ENCODE measurements at places on chromosomes 3 and 15.
A peak's percentile ranks its signal among the peaks of the same experiment; 100 is the strongest.

DNA sequence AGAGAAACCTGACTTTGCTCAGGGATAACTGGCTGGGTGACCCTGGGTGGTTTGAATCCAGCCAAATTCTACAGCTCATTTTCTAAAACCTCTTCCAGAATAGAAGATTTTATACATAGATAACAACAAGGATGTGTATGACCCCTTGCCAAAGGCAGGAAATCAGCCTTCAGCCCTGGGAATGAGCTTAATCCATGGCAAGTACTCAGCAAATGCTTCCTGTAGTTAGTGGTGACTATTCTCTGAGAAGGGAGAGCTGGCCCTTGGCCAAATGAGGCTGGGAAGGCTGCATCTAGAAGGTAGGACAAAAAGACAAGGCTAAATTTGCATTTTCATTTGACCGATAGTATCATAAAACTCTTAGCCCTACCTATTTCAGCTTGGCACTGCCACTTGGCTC lies 4.6 kb upstream of the HACD3 start:
- no peak for DNase-seq

GRCh38 chr15:31079519-31079918 lies 22.0 kb downstream of the TRPM1 start:
- DNase-seq, result no peak

DNA sequence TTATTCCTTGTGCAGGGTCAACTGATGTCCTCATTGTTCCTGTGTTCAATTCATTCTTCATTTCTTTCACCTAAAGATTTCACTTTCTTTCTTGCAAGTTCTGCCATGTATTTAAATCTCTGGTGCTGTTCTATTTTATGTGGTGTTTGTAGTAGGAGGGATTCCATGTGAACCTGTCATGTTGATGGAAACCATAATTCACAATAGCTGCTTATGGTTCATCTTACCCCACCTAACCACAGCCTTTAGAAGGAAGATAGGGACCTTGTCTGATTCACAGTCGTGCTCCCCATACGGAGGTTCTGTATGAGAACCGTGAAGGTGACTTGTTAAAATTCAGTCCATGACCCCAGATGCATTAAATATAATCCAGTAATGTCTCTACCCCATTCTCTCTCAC lies 21.9 kb downstream of the SLCO2A1 start:
- no peak for DNase-seq

DNA sequence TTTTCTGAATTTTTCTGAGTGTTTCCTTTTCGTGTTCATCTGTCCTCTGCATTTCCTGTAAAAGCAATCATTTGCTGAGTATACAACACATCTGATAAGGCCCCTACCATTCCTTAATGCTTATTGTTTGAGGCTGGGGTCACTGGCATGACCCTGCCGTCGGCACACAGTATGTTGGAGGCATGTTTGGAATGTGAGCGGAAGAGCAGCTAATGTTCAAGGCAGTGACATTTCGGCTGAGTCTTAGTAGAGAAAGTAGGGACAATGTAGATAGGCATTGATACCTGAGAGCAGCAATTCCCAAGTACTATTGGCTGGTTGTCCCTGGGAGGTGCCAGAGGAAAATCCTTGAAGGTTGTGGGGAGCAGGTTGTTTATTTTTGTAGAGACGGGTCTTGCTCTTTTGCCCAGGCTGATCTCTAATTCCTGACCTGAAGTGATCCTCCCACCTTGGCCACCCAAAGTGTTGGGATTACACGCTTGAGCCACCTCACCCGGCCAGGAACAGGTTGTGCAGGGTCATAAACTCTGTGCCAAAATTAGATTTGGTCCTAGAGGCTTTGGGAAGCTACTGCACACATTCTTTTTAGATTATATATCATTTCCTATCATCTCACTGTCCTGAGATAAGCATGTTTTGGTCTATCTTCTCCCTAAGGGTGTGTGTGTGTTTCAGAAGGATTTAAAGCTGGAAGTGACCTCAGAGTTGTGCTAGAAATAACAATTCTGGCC lies 13.5 kb downstream of the PTPN23 start:
- DNase-seq, result no peak

GRCh38 chr3:14186854-14187458 lies 8.3 kb downstream of the LSM3 start:
- DNase-seq, result no peak

GRCh38 chr15:80970018-80970657 lies 19.5 kb downstream of the MESD start:
- DNase-seq, result peak; percentile 35

DNA sequence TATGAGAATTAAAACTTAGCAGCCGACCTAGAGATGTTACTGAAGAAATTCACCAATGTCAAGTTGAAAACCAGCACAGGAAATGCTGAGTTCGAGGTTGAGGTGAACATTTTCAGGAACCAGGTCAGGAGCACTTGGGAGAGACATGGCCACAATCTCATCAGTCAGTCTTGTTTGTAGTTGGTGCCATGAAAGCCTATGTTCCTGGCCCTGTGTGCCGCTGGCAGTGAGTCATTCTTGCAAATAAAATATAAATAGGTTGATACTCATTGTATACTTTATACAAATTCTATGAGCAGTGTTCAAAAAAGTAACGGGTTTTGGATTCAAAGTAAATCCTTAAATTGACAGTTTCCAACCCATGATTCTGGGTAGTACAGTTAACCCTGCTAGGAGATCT lies 1.5 kb upstream of the FSIP1 start:
- no peak for DNase-seq

DNA sequence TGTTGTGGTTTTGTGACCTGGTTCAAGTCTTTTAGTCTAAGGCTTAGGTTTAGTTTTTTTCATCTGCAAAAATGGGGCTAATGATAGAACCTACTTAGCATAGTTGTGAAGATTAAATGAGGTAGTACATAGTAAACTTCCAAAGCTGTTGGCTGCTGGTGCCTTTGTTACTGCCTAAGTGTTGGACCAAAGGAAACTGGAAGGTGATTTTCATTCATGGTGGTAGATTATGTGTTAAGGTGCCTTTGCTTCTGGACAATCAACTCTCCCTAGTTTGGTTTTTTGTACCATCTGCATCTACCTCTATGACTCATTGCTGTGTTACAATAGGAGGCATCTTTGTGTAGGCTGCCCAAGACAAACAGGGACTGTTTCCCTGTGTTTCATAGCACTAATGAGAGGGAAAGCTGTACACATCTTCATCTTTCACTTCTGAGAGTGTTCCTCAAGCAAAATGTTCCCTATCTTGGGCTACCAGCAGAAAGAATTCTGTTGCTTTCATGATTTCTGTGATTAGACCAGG lies 3.2 kb downstream of the MAP2K1 start:
- no peak for DNase-seq

- no peak for DNase-seq
Measured at GRCh38 chr3:99765042-99765942, 52.4 kb upstream of the CMSS1 start.

DNA sequence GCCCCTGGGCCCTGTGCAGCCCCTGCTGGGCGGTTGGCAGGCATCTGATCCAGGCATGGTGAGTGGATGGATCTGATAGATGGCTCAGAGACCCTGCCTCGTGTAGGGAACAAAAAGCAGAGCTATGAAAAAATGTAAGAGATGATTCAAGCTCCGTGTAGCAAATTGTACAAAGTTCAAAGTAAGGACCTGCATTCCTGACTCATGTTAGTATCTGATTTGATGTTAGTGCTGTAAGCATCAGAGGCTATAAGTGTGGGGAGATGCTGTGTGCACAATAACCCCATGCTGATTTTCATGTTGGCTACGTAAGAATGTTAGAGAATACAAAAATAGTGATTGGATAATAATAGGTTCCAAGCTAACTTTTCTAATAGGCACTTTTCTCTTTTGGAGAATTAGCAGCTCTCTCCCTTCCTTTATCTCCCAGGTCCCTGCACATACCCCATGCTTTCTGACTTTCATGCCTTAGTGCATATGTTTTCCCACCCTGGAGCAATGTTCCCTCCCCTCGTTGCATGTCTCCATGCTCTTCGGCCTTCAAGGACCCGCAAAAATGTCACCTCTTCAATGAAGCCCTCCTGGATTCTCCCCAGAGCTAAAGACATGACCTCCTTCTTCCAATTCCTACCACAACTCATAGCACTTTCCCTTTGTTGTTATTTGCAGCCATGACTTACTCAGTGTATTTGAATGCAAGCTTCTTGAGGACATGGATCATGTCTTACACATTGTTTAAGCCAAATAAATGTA lies 1.6 kb downstream of the CCR9 start:
- no peak for DNase-seq

- no peak for DNase-seq
Measured at GRCh38 chr3:9384141-9384828, 13.1 kb upstream of the SETD5 start.

GRCh38 chr3:42264399-42265058 lies 1.5 kb downstream of the CCK start:
- no peak for DNase-seq

DNA sequence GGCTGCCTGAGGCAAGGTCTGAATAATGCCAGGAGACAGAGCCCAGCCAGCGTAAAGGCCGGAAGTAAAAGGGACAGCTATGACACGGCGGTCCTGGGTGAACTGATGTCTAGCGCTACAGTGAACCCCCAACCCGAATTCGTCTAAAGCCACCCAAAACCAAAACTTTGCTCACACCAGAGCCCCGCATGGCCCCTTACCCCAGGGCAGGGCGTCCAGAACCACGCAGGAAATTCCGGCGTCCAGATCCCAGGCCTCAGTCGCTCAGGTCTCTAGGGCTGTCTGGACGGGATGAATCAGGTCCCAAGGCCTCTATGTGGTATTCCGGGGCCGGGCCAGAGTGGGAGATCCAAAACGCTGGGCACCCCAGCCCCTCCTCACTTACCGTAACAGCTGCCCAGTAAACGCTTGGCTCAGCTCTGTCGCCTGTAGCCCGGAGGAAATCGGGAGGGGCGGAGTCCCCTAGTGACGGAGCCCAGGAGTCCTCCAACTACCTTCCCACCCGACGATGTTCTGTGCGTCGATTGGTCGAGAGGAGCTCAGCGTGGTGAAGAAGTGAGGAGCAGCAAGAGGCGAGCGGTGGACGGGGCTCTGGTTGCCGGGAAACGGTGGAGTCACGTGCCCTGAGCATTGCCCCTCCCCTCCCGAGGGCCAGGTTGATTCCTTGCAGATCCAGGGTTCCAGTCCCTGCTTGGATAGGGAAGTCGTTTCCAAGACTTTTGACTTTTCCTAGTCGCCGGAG lies at the start of gene CCDC32:
CCDC32 (minus strand) TSS at position 452 of the 742 bp plus-strand sequence. CDS start 2,027 bp downstream, outside the sequence.
- peak; percentile 93 for DNase-seq

DNA sequence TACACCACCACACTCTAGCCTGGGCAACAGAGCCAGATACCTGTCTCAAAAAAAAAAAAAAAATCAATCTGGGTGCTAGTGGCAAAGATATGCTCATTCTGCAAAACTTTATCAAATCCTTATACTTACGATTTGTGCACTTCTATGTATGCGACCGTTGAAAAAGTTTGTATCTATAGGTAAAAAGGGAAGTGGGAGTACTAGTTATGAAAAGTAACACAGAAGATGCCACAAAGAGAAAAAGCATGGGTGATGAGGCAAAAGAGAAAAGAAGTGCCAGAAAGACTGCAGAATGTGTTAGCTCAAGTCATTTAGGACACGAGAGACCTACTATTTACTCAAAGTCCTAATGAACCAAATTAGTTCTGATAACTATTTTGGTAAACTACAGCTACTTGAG lies 407.8 kb downstream of the SHQ1 start:
- no peak for DNase-seq

DNA sequence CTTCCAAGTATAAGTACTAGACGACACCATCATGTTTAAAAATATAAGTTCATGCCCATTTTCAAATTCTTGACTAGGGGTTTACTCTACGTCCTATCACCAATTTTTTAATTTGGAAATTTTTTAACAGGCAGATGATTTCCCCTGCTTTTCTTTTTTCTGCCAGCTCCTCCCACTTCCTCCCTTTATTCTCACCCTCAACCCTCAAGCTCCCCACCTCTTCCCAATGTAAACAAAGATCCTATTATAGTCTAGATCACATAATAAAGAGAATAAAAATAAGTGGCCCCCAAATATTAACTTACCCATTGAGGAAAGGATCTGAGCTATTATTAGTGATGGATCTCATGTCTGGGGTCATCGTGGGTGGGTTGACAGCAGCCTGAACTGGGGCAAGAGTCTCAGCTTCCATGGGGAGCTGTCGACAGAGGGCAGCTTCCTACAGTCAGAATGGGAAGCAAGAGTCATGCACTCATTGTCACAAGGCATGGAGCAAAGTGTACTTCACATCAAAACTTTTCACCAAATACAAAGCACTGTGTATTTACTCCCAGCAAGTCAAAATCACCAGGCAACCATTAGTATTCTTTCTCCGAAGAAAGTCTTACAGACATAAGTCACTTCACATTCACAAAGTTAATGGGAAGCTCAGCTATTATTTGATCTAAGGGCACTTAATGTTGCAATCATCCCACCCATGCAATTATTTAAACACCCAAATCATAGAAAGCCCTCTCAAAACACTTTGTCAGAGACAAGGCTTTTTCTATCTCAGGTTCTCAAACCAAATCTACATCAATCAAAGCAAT lies 53.2 kb downstream of the TM4SF4 start:
- DNase-seq, result no peak

- no peak for DNase-seq
Measured at GRCh38 chr3:138440596-138440995, 6.2 kb downstream of the ESYT3 start.

- no peak for DNase-seq
Measured at GRCh38 chr3:74592359-74592758, 22.1 kb downstream of the CNTN3 start.

DNA sequence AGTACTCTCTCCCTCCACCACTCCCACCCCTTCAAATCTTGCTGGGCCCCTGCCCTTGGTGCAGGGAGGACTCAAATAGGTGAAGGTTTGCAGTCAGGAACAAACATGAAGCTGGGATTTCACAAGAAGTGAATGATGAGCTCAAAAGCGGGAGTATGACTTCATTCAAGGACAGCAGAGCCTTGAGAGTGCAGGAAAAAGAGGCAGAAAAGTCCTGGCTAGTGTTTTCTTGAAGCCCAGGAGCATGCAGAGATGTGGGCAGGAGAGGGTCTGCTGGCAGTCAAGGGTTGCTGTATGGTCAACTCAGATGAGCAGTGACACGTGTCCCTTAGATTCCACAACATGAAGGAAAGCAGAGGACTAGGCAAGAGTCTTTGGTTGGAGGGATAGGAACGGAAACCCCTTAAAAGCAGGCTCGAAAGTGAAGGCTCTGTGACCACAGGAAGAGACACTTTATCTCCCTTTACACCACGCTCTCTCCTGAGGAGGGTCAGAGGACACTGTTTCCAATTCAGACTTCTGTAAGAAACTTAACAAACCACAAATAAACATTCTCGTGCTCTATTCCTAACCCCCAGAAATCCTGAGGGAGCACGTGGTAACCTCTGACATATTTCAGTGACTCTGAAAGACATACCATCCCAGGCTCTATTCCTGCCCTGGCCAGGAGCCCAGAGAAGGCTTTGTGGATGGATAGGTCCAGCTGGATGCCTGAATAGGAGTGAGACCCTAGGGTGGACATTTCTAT lies 168.0 kb upstream of the NDN start:
- no peak for DNase-seq

GRCh38 chr15:43799209-43799944 lies 643 bp downstream of the SERINC4 start:
- no peak for DNase-seq

Measured in T follicular helper cell (primary cell).